ENCODE measurements at places on chromosomes 5 and 9.

GRCh38 chr5:150628936-150629485 lies 11.4 kb upstream of the SYNPO start:
- DNase-seq, result no peak

DNA sequence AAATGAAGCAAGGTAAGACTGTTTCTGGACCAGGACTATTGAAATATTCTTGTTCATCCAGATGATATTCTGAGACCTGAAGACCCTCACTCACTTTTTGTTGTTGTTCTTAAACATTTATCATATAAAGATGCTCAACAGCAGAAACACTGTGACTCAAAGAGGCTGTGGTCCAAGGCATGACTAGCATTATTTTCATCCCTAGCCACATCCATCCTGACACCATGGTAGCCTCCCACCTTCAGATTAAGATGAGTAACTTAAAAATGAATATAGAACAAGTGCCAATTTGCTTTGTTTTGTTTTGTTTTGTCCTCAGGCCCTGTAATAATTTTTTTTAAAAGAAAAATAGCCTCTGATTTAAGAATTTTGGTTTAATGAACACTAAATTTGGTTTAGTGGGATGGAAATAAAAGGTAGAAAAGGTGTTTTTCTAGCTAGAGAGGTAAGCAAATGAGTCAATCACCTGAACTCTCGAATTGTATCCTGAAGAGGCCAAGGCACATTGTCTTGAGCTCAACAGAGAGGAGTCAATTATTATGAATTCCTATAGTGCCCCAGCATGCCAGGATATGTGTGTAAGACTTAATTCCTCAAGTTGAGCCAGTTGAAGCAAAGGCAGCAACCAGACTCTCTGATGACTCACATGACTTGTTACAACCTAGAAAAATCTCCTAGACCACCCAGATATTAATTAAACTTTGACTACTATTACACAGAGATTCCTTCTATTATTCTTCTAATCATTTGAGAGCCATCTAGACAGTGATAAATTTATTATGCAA lies 380.1 kb upstream of the TUSC1 start:
- DNase-seq, result no peak

- DNase-seq, result no peak
These were observed 12.7 kb upstream of the PLEKHG4B start for GRCh38 chr5:79263-79662.

GRCh38 chr9:128558431-128559310 lies 6.3 kb downstream of the SPTAN1 start:
- no peak for DNase-seq

GRCh38 chr5:37323607-37324006 lies 47.3 kb downstream of the NUP155 start:
- no peak for DNase-seq

DNA sequence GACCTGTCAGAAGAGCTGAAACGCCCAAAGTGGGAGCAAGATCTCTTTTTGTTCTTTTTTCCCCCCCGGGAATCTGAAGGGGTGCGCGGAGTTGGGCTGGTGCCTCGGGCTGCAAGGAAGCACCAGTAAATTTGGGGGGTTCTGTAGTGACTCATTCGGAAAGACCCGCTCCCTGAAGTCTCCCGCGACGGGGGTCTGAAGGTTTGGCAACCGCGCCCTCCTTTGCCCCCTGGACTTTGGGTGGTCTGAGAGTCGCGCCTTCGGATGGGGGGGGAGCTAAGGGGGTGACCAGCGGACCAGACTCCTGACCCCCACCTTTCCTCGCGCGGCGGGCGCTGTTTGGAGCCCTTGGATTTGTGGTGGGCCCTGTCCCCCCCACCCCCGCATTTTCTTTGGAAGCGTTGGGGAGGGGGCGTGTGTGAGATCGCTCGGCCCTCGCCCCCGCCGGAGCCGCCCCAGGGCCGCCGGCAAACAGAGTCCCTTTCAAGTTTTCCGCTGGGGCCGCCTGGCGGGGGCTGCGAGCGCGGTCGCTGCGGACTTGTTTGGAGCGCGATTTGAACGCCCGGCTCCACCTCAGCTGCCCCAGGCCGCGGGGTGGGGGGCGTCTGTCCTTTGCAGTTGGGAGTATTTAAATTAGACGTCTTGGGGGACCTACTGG lies 2.0 kb downstream of the CXXC5 start:
- DNase-seq, result no peak

DNA sequence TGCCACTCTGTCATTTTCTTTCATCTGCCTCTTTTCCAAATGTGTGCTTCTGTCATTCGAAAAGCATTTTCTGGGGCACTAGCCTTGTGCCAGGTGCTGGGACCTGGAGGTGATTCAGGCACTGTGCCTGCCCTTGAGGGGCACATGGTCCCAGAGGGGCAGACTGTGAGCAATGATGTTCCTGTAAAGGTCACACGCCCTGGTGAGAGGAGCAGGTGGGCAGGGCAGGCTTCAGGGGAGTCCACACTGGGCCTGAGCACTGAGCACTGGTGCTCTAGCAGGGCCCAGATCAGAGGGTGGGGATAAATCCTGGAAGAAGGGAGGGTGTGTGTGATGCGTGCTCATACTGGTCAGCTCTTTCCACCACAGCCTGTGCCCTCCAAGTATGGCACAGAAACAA lies 77.8 kb downstream of the COL15A1 start:
- no peak for DNase-seq

- no peak for DNase-seq
These were observed 67.0 kb downstream of the UHRF2 start for GRCh38 chr9:6479959-6480358.

GRCh38 chr5:37437711-37438110 lies 58.6 kb downstream of the WDR70 start:
- DNase-seq, result no peak

GRCh38 chr9:21906881-21907280 lies 87.3 kb downstream of the CDKN2A start:
- DNase-seq, result no peak

DNA sequence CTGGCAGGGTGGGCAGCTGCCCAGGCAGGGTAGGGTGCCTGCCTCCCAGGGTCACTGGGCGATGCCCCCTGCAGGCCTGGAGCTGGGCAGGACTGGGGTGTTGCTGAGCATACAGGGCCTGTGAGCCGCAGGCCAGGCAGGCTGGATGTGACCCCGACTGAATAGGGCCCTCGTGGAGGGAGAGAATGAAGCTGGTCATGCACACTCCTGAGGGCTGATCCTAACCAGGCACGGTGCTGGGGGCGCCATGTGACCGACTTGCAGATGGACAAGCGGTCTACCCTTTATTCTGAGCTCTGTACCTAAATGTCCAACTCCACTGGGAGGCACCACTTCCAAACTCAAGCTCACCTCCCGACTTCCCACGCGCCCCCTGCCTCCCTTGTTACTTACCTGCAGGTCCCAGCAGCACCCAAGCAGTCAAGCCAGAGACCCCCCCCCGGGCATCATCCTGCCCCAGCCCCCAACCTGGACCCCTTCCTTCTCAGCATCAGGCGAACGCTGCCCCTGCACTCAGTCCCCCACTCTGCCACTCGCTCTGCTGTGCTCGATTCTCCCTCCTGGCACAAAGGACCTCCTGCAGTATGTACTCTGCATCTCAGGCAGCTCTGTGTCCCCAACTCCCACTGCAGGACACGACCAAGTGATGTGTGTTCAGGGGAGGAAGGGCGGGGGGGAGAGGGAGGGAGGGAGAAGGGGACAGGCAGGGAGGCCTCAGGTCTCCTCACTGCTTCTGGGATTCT lies 76.8 kb upstream of the PHYKPL start:
- no peak for DNase-seq

DNA sequence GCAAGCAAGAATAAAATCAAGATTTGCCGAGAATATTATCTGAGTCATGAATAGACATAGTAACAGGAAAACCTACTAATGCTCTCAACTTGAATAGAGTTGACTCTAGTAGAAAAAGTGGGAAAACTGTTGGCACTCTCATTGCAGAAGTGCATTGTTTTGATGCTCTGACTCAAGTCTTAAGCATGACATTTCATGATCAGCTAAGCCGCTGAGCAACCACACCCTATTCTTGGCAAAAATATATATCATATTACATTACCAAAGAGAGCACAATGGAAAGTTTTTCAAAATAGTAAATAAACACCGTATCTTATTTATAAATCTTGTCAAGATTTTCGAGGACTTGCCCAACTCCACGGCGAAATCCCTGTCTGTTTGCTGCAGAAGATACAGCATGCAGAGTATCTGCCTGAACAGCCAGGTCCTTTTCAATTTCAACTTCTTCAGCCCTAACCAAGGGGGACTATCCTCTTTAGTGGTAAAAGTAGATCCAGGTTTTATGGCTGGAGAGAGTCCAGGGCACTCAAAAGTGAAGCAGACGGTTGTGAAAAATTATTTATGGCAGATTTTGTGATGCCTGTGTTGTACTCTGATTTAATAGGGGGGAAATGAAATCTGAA lies 13.9 kb upstream of the ADAMTSL1 start:
- no peak for DNase-seq

GRCh38 chr5:124870070-124870469 lies 123.6 kb upstream of the ZNF608 start:
- no peak for DNase-seq

- no peak for DNase-seq
These were observed 612.6 kb downstream of the PSAT1 start for GRCh38 chr9:78909566-78909965.

- DNase-seq, result peak; percentile 29
These were observed 12.9 kb downstream of the ITGA1 start for GRCh38 chr5:52800394-52801213.

DNA sequence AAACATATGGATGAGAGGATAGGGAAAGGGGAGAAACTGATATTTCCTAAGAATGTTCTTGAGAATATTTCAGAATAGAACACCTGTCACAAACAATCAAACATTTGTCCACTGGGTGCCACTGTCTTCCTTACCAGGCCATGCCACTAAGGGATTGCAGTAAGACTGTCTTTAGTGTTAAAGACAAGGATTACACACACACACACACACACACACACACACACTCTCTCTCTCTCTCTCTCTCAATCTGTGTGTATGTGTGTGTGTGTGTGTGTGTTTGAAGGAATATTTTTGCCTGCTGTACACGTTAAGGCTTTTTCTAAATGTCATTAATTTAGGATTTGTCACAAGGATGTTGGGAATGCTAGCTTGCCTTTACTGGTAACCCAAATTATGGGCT lies 54.4 kb downstream of the CCDC192 start:
- DNase-seq, result no peak

DNA sequence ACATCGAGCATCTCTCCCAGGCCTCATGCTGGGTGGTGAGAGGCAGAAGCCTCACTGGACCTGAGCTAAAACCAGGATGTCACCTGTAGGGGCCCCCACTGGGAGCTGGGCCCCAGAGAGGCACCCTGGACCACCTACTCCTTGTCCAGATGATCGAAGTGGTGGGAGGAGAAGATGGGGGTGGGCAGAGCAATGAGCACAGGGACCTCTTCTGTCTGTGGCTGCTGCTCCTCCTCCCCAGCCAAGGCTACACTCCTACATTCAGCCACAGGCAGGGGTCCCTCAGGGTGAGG lies 227.5 kb downstream of the CACNA1B start:
- no peak for DNase-seq

DNA sequence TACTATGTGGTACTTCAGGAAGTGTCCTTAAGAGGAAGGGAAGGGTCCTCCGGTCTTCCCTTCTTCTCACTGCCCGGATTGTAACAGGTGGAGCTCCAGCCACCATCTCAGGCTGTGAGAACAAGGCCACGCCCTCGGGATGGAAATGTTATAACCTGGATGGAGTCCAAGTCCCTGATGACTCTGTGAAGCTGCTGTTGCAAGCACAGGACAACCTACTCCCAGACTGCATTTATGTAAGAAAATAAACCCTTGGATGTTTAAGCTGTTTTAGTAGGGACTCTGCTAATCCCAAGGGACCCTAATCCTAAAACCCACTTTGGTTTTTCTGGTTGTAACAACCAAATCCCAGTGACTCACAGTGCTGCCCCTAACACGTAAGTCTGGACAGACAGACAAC lies 221.6 kb downstream of the ACTL7B start:
- no peak for DNase-seq

DNA sequence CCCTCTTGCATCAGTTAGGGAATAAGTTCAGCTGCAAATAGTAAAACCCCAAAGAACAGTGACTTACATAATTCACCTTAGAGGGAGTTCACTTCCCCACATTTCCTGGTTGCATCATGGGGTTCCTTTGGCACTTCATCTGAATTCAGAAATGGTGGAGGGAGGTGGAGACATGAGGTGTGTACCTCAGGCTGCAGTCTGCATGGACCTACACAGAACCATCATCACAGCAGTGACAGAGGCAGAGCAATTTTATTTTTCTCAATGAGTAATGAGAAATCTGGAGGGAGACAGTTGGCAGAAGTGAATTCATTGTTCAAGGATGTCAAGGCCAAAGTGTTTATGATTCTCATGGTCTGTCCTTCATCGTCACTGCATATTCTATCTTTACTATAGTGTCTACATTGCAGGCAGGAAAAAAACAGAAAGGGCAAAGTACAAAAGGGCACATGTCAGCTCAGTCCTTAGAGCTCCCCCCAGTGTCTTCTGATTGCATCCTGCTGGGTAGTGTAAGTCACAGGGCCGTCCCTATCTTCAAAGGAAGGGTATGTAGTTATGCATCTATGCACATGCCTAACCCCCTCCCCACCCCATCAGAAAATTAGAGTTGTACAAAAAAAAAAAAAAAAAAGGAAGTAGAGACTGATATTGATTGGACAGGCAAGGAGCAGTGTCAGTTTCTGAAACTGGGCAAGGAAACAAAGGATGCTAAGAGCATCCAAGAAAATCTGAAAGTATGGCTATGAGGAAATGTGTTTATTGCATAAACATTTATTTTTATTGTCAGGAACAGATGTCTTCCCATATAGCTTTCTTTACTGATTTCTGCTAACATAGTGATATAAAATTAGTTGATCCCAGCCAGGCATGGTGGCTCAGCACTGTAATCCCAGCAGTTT lies 132.7 kb upstream of the APC start:
- no peak for DNase-seq

GRCh38 chr9:136511670-136512592 lies 29.1 kb upstream of the SEC16A start:
- no peak for DNase-seq

- DNase-seq, result no peak
These were observed 778.3 kb downstream of the PRELID2 start for GRCh38 chr5:145056800-145057199.

DNA sequence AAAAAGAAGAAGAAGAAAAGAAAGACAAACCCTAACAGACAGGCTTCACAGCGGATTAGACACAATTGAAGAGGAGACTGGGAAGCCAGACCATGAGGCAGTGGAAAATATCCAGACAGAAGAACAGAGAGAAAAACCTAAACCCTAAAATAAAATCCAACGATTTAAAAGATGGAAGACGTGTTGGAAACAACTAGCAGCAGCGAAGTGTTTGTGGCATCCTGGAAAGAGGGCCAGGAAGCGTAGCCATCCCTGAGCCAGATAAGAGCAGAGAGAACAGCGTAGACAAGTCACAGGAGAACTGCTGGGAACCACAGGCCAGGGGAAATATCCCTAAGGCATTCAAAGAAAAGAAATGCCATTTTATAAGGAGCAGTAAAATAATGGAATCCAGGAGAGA lies 39.7 kb upstream of the NKD2 start:
- DNase-seq, result no peak

DNA sequence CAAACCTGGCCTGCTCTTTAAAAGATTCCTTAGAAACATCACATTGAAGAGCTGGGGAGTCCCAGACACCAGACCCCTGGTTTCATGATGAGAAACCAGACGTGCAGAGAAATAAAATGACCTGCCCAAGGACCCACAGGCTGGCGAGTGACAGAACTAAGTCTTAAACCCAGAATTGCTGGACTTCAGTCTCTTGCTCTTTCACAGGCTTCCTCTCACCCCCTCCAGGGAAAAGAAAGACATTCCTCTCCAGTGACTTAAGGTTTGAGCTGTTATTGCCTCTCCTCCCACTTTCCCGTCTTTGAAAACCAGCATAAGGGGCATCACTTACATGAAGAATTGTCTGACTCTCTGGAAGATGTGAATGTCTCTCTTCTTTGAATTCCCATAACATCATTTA lies 535.2 kb downstream of the IRX1 start:
- DNase-seq, result no peak
